Ecto neural progenitor cell (in vitro differentiated cells): ENCODE measurements at places on chromosomes 4 and X.

GRCh38 chr4:162847945-162848549 is 318.6 kb downstream of the NAF1 start:
- no peak for DNase-seq

- no peak for DNase-seq
Observed at GRCh38 chr4:89797117-89797516, 39.8 kb downstream of the SNCA start.

- no peak for DNase-seq
Observed at GRCh38 chr4:155419266-155419665, 42.5 kb upstream of the MAP9 start.

DNA sequence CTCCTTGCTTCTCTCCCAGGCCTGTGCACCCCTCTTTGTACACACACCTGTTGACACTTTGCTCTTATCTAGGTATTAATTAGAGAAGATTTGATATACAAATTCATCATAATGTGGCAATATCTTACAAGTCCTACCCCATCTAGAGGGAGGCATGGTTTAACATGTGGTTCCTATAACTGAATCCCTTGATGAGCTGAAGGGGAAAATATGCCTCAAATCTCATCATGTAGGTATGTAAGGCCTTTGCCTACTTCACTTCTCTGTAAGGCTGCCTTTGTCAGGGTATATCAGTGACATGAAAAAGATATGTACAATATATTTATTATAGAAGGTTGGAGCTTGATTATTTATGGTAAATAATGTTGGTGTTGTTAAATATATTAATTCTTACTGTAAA is 31.9 kb downstream of the HTR2C start:
- DNase-seq = no peak

- DNase-seq = no peak
Observed at GRCh38 chr4:53511014-53511413, 80.3 kb downstream of the LNX1 start.

GRCh38 chr4:81786063-81786763 is 314.5 kb upstream of the RASGEF1B start:
- no peak for DNase-seq

DNA sequence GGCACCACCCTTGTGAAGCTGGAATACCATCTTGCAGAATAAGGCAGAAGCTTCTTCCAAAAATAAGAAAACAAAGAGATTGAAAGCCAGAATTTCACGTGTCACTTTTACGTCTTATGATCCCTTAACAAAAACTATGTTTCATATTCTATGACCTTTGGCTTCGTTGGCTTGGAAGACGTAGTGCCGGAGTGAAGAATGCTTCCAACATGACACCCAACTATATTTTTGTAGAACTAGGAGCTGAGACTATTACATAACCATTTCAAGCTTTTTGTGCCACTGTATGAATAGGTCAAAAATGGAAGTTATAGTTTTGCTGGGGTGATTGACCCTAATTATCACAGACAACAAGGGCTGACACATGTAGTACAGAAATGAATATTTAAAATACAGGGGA is 996.2 kb downstream of the ADGRL3 start:
- DNase-seq = no peak

DNA sequence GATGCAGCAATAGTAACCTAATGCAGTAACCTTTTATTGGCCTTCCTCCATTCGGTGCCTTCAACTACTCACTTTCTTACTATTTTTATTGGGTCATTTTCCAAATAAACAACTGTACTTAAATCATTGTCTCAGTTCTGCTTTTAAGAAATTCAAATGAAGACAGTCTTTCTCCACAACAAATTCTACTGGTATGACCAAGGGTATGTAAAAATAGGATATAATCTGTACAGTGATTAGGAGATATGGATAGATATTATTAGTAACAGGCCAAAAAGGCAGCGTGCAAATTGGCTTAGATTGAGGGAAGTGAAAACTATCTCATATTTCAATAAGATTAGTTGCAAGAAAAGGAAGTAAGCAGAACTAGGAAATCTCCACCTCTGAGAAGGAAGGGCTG is 177.4 kb upstream of the PPP1R2C start:
- no peak for DNase-seq

- no peak for DNase-seq
Observed at GRCh38 chr4:103067841-103068547, 8.6 kb downstream of the SLC9B2 start.

GRCh38 chrX:150365990-150366911 is 3.1 kb downstream of the MAMLD1 start:
- DNase-seq = peak; percentile 59

GRCh38 chrX:69289793-69290123 is 124.5 kb upstream of the PJA1 start:
- no peak for DNase-seq

DNA sequence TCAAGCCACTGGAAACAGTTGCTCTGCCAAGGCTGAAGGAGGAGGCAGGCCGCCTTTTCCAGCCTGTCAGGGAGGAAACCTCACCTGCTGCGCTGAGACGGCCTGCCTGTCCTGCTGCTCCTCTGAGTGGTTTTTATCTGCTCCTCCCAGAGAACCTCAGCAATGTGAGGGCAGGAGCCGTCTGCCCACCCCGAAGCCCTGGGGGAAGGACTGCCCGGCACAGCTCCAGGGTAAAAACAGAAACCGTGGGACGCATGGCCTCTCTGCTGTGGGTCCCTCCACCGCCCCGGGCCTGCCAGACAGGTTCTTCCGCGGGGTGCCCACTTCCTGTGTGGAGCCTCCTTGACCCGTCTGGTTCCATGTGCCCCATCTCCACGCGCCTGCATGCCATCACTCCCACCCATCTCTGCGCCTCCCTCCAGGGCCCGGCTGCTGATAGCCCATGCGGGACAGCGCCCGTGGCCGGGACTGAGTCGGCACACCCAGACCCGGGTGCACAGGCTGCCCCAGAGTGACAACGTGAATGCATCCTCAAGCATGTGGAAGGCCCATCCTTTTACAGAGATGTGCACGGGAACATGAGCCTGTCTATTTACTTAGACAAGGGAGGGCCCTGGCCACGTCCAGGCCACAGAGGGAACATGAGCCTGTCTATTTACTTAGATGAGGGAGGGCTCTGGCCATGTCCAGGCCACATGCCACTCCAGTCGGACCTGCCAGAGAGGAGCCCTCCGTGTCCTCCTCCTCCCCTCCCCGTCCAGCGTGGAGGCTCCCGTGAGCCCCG is 4.0 kb upstream of the SLC49A3 start:
- DNase-seq = no peak

GRCh38 chr4:142856576-142856975 is 10.5 kb upstream of the INPP4B start:
- DNase-seq = no peak

- DNase-seq = no peak
Observed at GRCh38 chrX:53128097-53128749, 34.3 kb downstream of the KANTR start.

DNA sequence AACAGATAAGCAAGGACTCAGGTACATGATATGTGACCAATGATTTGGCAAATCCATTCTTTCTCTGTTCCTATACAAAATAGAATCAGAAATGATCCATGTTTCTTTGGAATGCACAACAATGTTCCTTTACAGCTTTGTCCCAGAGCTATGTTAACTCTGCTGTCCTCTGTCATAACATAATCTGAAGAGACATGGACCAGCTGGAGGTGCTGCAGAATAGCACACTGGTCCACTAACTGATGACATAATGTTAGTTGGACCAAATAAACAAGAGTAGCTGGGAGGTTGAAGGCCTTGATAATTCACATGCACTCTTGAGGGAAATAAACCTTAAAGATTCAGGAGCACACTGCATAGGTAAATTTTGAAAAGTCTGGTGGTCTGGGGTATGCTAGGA is 23.0 kb upstream of the DHX15 start:
- no peak for DNase-seq

GRCh38 chrX:111447298-111447697 is 35.3 kb upstream of the DCX start:
- peak; percentile 60 for DNase-seq

- no peak for DNase-seq
Observed at GRCh38 chr4:86302251-86302650, 57.6 kb downstream of the MAPK10 start.

- DNase-seq = no peak
Observed at GRCh38 chr4:100086766-100087431, 103.4 kb downstream of the DDIT4L start.

DNA sequence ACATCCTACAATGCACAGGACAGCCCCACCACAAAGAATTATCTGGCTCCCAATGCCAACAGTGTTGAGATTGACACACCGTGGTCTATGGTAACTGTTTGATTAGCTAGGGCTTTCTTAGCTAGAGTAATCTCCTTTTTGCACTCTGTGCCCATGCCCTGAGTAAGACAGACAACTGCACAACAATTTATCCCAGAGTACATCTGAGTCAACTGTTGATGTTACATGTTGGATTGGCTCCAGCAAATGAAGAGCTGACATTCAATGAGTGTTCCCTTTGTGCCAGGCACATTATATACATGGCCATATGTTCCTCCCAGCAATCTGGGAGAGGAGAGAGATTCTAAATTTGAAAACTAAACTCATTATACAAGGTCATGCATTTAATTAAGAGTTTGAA is 3.9 kb upstream of the FAM9C start:
- DNase-seq = no peak

GRCh38 chr4:8108991-8109390 is 49.6 kb downstream of the ABLIM2 start:
- no peak for DNase-seq

DNA sequence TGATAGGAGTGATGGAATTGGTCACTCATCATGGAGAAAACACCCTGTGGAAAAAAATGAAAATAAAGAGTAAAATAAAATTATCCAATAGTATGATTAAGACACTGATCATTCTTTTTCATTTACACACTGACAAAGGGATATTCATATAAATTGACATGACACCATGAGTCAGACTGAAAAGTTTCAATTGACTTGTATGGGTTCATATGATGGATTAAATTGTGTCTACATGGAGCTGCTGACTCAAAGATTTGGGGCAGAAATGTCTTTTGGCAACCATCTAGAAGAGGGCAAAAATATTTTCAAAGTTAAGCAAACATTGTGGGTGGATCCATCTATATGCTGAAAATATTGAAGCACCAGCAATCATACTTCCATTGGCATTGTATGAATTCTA is 153.4 kb upstream of the PPP3CA start:
- no peak for DNase-seq

DNA sequence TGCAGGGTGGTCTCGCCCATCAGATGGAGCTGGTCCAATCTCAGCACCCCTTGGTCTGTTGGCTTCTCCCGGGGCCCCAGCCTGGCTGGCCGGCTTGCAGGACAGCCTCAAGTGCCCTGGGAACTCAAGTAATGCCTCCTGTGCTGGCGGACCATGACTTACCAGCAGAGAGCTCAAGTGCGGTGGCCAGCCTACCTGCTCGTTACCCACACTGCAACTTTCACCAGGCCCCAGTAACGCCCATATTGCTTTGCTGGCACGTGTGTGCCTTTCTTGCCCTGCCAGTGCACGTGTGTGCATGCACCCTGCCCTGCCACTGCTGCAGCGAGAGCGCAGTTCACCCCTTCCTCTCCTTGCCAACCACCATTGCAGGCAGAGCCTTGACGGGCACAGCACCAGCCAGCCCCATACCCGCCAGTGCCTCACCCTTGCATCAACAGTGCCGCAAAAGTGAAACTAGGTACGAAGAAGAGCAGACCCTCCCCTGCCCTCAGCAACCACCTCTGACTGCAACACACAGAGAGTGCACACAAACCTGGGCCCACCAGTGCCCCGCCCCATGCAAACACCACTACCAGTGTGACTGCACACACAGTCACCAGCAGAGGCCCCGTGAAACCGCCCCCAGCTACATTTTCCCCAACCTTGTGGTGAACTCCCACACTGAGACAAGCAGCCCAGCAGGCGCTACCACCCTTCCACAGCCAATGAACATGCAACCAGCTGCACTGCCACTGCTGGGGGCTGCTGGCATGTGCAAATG is 88.9 kb upstream of the POU3F4 start:
- no peak for DNase-seq

DNA sequence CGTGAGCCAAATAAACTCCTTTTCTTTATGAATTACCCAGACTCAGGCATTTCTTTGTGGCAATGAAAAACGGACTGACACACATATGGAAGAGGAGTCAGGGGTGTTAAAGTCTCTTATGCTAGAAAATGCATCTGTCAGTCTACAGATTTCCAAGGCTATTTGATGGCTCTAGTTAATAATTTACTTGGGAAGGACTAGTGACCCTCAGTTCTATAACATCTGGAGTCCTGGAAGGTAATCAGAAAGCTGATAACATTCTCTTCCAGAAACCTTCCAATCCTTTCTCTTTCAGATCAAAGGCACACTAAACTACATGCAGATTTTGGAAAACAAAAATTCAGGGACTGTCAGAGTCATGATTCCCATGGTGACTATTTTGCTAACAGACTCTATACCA is 142.0 kb upstream of the TEX13D start:
- no peak for DNase-seq

- no peak for DNase-seq
Observed at GRCh38 chr4:107760281-107760947, 40.4 kb upstream of the PAPSS1 start.

GRCh38 chr4:53113431-53114225 is 251.5 kb downstream of the RASL11B start:
- no peak for DNase-seq

DNA sequence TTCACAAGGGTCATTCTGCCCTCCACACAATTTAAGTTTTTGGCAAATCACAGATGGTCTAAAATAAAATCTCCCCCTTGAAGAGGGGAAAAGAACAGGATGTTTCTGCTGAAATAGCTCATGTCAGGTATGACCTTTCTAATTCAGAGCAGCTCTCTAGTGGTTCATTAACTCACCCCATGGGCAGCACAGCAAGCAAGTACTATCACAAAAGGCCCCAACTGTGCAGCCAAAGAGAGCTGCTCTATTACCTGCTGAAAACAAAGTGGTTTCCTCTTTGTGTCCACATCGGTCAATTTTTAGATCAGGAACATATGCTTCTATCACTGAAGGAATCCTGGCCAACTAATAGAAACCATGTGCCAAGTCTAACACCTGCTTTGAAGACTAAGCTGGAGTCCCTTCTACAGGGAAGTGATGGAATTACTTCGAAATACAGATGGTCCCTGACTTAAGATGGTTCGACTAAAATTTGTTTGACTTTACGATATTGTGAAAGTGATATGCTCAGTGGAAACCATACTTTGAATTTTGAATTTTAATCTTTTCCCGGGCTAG is 164.3 kb downstream of the ENOX2 start:
- no peak for DNase-seq

- DNase-seq = no peak
Observed at GRCh38 chr4:53147197-53147596, 218.7 kb downstream of the SCFD2 start.

DNA sequence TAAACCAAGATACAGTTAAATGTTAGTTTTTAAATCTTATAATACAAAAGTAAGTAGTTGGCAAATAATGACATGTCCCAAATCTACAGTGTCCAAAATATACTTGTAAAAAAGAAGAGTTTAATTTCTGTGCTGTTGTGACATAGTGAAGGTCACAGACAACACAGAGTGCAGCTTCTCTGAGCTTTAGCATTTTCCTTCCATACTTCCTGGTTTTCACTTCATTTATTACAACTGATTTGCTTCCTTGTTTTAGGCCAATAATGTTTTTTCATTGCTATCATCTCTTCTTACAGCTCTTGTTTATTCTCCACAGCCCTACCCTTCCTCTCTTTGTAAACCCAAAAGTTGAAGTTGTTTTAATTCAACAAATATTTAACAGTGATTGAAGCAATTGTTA is 132.4 kb upstream of the TET2 start:
- no peak for DNase-seq

- DNase-seq = no peak
Observed at GRCh38 chr4:126445596-126445995, 1130.8 kb downstream of the FAT4 start.

- no peak for DNase-seq
Observed at GRCh38 chr4:149145803-149146202, 669.8 kb downstream of the IQCM start.
